ENCODE measurements at places on chromosomes 16 and 17.

- DNase-seq = peak; percentile 13
These were observed 63.3 kb upstream of the HSBP1 start for GRCh38 chr16:83744441-83744981.

- peak; percentile 83 for DNase-seq
These were observed 1.9 kb downstream of the PHF12 start for GRCh38 chr17:28949185-28950016.

GRCh38 chr17:82602986-82603710, 45.1 kb downstream of the WDR45B start:
- no peak for DNase-seq

DNA sequence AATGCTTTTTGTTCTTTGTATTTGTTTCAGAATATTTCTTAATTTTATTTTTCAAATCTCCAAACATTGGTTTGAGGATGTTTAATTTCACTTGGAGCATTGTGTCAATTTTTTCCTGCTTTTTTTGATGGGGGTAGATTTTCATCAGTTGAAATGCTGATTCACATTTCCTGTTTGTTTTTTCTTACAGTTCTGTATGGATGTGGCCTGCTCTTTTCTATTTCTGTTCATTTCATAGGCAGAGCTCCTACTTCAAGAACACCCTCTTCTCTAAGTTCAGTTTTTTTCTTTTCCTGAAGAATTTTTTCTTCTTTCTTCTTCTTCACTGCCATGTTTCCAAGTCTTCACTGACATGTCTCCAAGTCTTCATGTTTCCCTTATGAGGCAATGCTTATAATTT, 8.8 kb downstream of the MBTD1 start:
- DNase-seq = no peak

- DNase-seq = no peak
These were observed 60.0 kb upstream of the DNAH17 start for GRCh38 chr17:78637146-78637545.

DNA sequence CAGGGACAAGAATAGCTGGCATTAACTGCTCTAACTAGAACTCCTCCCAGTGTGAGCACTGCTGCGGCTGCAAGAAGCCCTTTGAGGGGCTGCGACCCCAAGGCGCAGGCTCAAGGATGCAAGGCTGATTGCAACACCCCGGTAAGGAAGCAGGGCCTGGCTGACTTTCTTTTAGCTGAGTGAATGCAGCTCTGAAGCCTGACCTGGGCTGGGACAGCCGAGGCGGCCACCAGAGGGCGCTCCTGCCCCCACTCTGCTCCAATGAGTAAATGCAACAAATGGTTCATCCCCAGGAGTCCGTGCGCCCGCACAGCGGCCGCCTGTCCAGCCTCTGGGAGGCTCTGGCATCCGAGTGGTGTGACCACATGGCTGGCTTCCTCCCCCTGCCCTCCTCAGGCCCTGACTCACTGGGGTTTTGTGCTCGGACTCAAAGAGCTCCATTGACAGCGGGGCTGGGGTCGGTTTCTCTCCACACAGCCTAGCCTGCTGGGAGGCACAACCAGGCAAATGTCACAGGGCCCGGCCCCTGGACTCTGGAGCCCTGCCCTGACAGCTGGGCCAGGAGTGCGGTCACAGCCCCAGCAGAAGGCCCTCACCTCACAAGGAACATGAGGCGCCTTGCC, at the start of gene SMIM5:
TSS of gene SMIM5 (plus strand) at position 572 of the 623 bp plus-strand sequence. CDS start 6,768 bp downstream, outside the sequence.
- DNase-seq = peak; percentile 86

- DNase-seq = no peak
These were observed 15.5 kb downstream of the MAP1LC3B start for GRCh38 chr16:87407511-87408112.

DNA sequence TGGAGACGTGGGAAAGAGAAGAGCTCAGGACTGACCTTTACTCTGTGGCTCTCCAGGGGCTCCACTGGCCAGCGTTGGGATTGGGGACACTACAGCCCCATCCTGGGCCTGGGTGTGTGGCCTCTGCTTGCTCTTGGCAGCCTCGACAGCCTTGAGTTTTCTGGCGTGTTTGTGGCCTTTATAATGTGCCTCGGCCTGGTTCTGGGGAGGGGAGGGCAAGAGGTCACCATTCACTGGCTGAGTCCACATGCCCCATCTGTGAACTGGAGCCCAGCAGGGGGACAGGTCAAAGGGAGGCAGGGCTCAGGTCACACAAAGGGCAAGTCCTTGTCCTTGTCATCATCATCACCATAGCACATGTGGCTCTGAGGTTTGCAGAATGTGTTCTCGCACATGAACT, 11.7 kb downstream of the NKIRAS2 start:
- no peak for DNase-seq

DNA sequence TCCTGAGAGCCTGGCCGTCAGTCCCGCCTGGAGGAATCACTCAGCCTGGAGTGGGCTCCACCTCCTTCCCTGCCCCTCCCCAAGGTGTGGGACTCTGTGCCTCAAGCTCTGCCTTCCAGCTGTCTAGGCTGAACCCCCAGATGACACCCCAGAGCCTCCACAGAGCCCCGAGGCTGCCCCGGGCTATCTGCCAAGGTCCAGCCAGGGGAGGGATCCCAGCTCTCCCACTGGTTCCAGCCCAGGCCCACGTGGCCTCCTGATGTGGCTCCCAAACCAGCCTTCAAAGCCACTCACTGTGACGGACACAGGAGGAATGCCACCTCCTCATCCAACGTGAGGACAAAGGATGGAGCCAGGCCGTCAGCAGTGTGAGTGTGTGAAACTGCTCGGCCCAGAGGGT, 45.6 kb upstream of the ENPP7 start:
- no peak for DNase-seq

GRCh38 chr17:69909389-69909788, 165.6 kb upstream of the KCNJ16 start:
- DNase-seq = no peak

- DNase-seq = peak; percentile 43
These were observed 17.7 kb downstream of the ETV4 start for GRCh38 chr17:43528319-43528987.

DNA sequence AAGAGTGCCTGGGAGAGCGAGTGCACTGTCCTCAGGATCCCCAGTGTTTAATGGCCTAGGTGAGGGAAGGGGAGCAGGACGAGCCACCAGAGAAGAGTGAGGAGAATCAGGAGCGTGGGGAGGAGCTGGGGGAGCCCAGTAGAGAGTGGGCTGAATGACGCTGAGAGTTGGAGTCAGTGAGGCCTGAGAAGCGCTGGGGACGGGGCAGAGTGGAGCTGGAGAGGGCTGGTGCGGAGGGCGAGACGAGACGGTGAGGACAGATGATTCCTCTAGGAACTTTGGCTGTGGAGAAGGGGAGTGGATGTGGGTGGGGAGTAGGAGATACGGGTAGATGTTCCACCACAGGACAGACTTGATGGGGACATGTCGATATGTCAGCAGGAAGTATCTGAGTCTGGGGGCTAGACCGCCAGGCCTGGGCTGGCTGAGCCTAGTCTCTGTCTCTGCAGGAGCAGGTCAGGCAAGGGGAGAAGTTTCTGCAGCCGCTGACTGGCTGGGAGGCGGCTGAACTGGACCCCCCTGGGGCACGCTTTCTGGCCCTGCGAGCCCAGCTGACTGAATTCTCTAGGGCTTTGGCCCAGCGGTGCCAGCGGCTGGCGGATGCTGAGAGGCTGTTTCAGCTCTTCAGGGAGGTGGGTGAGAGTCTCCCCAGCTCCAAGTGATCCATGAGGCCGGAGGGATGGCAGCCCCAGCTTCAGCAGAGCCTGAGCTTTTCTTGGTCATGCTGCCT, 4.7 kb downstream of the PLEKHG4 start:
- no peak for DNase-seq

DNA sequence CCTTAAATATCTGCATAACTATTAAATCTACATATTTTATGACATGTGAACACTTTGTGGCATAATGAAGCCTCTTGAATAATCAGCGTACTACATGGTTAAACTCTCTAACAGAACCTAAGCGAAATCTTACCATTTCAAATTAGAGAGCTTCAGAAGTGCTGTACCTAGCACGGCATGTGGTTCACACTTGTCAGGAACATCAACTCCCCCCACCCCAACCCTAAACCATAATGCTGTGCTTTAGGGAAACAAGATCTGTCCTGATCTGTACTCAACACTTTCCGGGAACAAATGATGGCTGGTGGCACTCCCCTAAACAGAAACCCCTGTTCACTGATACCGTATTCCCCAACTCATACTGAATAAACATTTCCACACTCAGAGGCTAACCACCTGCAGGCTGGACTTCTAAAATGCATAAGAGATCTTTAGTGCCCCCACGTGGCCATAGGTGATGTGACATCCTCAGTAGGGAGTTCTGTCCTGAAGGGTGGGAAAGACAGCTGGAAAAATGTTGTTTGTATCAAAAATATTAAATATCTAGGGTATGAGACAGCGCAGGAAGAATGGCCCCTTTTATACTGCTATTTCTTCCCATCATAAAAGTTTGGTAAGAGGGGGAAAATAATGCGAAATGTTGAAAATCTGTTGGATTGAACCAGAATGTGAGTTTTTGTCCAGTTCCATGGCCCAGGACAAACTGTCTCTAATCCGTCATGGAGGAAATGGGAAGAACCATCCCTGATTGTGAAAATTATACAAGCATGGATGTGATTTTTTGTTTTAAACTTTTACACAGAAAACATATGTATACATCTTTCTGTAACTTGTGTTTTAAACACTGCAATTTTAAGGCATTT, 88.6 kb downstream of the USP31 start:
- peak; percentile 81 for DNase-seq

DNA sequence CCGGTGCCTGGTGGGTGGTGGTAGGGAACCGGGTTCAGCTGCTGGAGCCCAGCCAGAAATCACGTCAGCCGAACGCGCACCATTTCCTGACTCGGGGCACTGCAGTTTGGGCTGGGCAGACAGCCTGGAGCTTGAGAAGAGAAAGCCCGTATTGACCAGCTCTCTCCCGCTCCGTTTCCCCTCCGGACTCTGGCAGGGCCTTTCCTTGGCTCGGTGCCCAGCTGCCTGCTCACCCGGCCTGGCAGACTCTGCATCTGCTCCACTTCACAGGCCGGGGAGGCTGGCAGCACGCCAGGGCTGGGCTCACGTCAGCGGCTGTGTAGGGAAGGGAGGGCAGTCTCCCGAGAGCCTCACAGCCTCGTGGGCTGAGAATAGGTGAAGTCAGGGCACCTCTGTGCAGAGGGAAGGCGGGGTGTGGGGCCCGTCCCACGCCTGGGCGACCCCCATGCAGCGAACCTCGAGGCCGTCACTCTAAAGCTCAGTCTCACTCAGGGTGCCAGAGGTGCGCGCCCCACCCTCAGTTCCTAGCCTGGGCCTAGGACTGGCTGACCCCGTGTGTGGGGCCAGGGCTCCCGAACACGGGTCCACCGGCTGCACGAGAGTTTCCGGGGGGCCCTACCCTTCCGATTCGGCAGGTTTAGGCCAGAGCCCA, 59.1 kb downstream of the OR1D5 start:
- DNase-seq = peak; percentile 100

GRCh38 chr17:876272-876671, 94.1 kb downstream of the MRM3 start:
- DNase-seq = no peak

GRCh38 chr17:41885733-41886132, 20.5 kb upstream of the KLHL11 start:
- peak; percentile 54 for DNase-seq

DNA sequence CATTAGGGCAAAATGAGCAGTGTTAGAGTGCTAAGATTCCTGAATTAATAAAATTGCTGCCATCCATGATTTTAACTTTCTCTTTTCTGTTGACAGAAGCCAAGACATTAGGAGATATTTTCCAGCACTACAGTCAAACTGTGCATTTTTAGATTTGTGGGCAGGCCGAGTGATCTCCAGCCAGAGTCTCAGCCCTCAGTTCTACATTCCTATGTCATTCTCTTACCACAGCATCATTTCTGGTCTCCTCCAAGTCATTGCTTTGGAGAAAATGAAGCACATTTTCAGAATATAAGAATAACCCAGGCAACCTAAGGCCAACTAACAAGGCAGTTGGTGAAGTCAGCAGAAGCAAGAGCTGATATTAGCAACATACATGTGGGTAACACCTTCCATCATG, 74.6 kb upstream of the NUDT7 start:
- DNase-seq = no peak

DNA sequence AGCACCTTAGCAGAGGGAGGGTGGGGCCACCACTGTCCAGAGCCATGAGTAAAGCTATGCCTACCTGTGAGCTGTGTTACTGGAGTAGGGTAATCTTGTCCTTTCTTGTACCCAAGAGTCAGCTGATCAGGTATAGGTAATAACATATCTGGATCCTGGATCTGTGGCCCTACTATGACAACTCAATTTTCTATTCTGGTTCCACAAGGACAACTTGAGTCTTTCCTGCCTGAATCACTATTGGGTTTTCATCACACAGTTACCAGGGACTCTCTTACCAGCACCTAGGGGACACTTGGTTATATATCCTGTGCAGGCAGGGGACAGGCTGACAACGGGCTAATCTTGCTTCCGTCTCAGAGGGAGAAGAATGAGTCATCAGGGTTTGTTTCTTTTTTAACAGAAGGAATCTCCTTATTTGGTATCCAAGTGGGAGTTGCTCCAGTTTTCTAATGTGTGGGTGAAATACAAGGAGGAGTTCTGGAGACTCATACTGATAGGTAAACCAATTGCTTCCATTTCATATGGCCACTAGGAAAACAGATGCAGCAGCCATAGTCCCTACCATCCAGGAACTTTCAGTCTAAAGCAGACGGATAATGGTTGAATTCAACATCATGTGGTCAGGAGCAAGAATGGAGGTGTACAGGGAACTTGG, 6.8 kb downstream of the ZNF267 start:
- DNase-seq = no peak

- DNase-seq = peak; percentile 82
These were observed 14.1 kb downstream of the C17orf58 start for GRCh38 chr17:67982034-67982640.

DNA sequence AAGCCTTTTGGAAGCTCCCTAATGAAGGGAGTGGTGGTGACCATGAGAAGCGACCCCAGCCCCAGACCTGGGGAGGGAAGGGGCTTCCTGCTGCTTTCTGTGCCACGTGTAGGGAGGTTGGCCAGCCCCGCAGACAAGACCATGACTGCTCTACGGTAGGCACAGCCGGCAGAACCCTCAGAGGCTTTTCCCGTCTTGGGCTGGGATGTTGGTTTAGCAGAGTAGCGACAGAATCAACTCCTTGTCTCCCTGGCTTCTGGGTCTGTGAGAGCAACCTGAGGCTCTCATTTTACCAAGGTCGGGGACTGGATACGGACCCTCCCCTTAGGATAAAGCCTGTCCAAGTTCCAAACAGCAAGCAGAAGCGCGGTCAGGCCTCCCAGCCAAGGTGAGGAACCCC, 123.3 kb downstream of the AXIN2 start:
- no peak for DNase-seq
